NCI-H146 (cell line): ENCODE measurements at places on chromosomes 4 and X.

DNA sequence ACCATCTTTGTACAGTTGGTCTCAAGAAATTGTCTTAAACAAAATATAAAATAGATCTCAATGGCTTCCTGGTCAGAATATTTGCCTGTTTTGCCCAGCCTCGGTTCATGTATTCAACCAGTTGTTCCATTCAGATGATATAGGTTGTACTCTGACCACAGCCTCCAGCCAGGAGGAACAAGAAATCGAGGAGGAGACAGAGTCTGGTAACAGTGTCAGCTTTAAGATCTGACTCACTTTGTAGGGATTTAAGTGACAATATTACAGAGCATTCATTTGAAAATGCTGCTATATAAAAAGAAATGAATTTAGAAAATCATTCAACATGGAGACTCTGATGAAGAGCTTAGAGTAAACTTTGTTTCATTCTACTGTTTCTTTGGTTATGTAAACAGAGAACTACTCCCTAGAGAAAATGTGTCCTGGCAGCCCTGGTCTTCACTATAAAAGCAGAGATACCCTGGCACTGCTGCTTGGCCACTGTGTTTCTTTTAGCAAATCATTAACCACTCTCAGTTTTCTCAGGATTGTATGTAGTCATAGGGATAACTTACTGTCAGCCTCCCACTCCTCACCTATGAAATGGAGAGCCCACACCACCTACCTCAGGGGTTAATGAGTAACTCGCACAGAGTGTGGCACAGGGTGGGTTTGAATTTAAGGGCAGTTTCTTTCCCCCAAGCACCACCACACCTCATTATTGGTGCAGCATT lies 53.5 kb downstream of the PAGE2 start:
- DNase-seq, result no peak

DNA sequence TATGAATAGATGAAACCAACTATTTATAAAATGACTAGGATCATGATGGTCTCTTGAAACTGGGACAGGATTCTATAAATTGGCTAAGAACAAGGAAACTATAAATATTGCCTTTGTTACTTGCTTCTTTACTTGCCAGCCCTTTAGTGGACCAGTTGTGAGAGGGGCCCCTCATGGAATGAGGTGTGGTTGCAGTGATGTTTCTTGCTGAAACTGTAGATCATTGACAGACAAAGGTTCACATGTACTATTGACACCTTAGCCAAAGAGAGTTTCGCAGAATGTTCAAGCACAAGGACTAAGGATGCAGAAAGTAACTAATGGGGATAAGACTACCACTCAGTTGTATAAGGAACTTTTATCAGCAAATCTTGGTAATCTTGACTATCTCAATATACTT lies 135.0 kb upstream of the SMIM10 start:
- no peak for DNase-seq

GRCh38 chr4:4462970-4463369 lies 76.1 kb downstream of the NSG1 start:
- DNase-seq, result no peak

GRCh38 chr4:525660-526059 lies 26.6 kb downstream of the PIGG start:
- no peak for DNase-seq

GRCh38 chr4:184169225-184169867 lies 48.3 kb downstream of the ENPP6 start:
- DNase-seq, result no peak

GRCh38 chr4:71262161-71262560 lies 76.7 kb upstream of the SLC4A4 start:
- no peak for DNase-seq

GRCh38 chr4:152427981-152428380 lies 107.9 kb downstream of the FBXW7 start:
- DNase-seq, result no peak

GRCh38 chr4:95071851-95072250 lies 314.1 kb downstream of the BMPR1B start:
- DNase-seq, result no peak

GRCh38 chr4:1205586-1206298 lies 33.4 kb upstream of the SPON2 start:
- DNase-seq, result no peak

GRCh38 chr4:6747294-6748051 lies 31.5 kb downstream of the BLOC1S4 start:
- DNase-seq, result no peak

- DNase-seq, result no peak
These were observed 138.9 kb downstream of the SMIM20 start for GRCh38 chr4:26052663-26053541.

- DNase-seq, result no peak
These were observed 8.1 kb downstream of the RASL11B start for GRCh38 chr4:52870225-52870624.

DNA sequence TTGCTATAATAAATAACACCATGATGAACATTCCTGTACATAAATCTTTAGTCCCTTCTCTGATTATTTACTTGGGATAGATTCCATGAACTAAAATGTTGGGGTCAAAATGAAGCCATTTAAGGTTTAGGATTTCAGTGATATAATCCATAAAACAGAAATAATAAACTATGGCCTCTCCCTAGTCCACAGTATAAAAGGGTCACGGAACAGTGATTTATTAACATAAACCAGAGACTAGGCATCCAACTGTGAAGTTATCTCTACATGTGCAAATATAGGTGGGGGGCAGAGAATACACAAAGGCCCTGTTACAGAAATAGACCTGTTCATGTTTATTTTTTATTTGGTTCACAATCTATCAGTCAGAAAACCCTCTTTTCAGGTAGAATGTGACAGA lies 499.1 kb upstream of the SLIT2 start:
- DNase-seq, result peak; percentile 38

- no peak for DNase-seq
These were observed 11.7 kb downstream of the COQ2 start for GRCh38 chr4:83272900-83273299.

DNA sequence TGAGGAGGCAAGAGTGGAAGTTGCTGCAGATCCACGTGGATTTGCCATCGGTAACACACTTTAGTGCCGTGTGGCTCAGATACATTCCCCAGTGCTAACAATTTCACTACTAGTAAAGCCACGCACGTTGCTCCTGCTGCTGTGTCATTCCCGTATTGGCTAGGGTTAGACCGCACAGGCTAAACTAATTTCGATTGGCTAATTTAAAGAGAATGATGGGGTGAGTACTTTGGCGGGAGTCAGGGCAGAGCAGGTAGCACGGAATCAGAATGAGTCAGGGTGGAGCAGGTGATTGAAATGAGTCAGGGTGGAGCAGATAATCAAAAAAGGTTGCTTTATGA lies 1337.5 kb downstream of the FSTL5 start:
- no peak for DNase-seq

DNA sequence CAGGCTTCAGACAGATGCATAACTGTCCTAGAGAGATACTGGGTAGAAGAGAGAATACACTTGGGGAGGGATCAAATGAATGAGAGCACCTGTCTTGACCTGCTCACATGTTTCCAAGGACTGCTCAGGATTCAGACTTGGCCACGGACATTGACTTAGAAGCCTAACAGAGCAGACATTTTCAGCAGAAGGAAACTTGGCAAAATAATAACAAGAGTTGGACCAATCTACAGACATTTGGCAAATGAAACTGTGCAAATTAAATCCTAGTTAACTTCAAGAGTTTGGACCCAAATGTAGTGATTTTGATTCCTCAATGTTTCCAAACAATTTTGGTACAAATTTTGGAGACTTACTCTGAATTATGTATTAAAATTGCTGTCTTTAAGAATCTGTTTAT lies 223.9 kb downstream of the CAMK2D start:
- no peak for DNase-seq

DNA sequence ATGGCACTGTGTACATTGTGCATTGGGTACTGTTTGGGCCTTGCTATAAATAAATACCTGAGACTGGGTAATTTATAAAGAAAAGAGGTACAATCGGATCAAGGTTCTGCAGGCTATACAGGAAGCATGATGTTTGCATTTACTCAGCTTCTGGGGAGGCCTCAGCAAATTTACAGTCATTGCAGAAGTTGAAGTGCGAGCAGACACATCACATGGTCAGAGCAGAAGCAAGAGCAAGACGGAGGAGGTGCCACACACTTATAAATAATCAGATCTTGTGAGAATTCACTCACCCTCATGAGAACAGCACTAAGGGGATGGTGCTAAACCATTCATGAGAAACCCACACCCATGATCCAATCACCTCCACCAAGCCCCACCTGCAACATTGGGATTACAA lies 505.0 kb downstream of the ARAP2 start:
- DNase-seq, result no peak

DNA sequence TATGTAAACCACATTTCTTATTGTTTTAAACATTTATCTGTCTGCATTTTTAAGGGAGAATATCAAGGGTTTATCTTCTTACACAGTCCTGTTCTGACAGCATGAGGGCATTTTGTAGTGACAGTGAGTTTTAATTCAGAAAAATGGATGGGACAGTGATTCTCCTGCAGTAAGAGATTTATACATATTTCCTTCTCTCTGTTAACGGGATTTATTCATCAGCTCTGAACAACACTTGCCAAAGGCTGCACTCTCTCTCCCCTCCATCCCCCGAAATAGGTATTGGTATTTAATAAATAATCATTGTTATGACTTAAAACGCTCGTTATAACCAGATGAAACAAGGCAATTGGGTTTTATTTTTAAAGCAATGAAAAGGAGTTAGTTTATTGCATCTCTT lies 410.9 kb downstream of the STIM2 start:
- no peak for DNase-seq

GRCh38 chrX:41734530-41734929 lies 10.5 kb downstream of the GPR82 start:
- peak; percentile 36 for DNase-seq

DNA sequence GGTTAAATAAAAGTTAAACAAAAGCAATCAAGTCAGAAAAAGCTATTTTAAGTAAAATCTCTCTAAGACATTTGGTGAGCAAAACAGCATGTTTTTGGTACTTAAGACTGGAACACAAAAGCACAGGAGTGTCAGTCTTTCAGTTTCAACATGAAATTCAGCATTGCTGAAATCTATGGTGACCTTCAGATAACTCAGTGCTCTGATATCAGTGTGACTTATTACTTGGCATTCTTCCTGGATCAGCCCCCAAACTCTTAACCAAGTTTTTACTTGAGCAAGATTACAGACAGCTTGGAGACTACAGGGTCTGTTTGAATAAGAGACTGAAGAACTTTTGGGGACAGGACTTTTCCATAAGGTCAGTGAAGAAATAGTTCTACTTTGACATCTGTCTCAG lies 437.2 kb downstream of the RAPGEF2 start:
- DNase-seq, result no peak

GRCh38 chr4:96497621-96498020 lies 657.7 kb downstream of the PDHA2 start:
- DNase-seq, result no peak

- no peak for DNase-seq
These were observed 127.4 kb upstream of the CLNK start for GRCh38 chr4:10811991-10812390.

- DNase-seq, result no peak
These were observed 849.1 kb upstream of the SLIT2 start for GRCh38 chr4:19402581-19403065.

DNA sequence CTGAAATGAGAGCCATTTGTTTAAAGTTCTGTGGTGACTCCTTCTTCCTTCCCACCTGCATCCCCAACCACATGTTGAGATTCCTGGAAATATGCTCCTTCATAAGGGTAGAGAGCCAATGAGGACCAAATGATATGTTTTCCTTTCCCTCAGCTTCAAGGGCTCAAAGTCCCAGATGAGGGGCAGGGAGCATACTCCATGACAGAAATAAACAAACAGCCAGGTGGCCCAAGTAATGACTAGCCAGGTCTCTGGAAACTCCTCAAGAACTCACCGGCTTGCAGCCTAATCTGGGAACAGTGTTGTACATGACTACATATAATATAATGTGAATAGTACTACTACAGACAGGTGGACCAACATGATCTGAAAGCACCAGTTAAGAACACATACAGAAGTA lies 392.3 kb downstream of the PACRGL start:
- no peak for DNase-seq

GRCh38 chrX:63050225-63050624 lies 300.9 kb downstream of the SPIN4 start:
- DNase-seq, result no peak

- peak; percentile 26 for DNase-seq
These were observed 12.7 kb downstream of the ADGRL3 start for GRCh38 chr4:61212788-61213187.

- no peak for DNase-seq
These were observed 27.5 kb upstream of the DUSP21 start for GRCh38 chrX:44816367-44816766.

- DNase-seq, result no peak
These were observed 76.7 kb downstream of the FHIP1A start for GRCh38 chr4:151485541-151486131.

- DNase-seq, result no peak
These were observed 24.3 kb downstream of the TMEM154 start for GRCh38 chr4:152655272-152656129.

DNA sequence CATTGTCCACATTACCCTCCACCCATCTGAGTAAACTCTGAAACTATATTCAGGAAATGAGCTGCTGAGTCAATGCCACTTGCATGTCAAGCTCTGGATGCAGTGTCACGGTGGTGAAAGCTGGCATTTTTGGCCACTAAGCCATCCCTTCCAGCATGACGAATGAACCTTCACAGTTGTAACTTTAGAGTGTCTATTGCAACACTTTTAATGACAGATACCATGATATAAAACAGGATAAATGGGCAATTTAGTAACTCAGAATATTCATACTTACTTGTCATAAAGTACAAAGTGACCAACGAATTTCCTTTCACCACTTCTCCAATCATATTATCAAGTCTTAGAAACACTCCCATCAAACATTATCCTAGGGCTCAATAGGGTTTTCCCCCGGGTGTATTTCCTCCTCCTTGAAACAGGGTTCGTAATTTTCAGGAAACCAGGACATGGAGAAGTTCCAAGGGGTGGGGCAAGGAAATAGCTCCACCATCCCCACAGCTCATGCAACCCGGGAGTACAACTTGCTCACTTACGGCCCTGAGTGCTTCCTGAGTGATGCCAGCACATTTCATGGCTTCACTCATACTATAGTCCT lies 73.1 kb downstream of the MTHFD2L start:
- DNase-seq, result no peak

DNA sequence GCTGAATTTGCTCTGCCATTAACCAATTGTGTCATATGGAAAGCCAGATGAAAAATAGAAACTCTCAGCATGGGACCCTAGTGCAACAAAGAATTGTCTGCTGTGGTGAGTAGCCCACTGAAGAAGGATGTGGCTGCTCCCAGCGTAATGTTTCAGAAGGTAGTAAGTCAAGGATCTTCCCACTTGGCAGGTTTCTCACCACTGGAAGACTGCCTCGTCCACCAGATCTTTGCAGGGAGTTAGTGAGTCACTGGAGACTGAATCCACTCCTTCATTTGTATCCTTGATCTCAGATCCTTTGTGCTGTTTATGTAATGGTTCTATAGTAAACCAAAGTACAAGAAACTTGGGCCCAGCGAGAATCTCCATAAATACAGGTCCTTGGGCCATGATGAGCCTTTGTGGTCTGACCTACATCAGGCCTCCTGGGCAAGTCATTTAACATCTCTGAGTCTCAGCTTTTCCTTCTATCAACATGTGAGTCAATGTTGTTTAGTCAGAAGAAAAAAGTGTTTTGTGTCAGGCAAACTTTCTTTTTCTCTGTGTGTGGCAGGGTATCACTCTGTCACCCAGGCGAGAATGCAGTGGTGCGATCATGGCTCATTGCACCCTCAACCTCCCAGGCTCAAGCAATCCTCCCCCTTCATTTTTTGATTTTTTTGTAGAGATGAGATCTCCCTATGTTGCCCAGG lies 78.0 kb upstream of the CCDC160 start:
- DNase-seq, result no peak
